ENCODE measurements at places on chromosomes 13 and 19.

- no peak for DNase-seq
Measured at GRCh38 chr19:11534538-11534937, 4.1 kb upstream of the CNN1 start.

DNA sequence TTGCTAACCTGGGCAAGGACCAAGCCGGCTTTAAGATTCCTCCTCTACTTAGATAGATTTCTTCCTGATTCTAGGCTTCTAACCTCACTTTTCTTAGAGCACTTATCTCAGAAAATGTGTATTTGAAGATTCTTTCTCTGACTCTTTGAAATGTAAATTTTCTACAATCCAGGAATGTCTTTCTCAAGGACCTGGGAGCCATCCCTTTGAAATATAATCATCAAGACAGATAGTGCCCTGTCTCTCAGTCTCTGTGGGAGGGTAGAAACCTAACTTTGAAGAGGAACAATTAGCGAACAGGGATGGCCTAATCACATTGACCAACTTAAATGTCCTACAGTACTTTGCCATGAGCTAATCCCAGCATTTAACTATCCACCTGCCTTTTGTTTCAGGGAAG is 1646.0 kb downstream of the PCDH9 start:
- no peak for DNase-seq

GRCh38 chr13:72782717-72783116 is 784 bp downstream of the PIBF1 start:
- no peak for DNase-seq

- DNase-seq = no peak
Measured at GRCh38 chr19:14433554-14434501, 722 bp downstream of the PKN1 start.

- DNase-seq = no peak
Measured at GRCh38 chr13:20392530-20392929, 133.1 kb downstream of the CRYL1 start.

GRCh38 chr13:33874871-33875270 is 56.9 kb downstream of the RFC3 start:
- DNase-seq = no peak

DNA sequence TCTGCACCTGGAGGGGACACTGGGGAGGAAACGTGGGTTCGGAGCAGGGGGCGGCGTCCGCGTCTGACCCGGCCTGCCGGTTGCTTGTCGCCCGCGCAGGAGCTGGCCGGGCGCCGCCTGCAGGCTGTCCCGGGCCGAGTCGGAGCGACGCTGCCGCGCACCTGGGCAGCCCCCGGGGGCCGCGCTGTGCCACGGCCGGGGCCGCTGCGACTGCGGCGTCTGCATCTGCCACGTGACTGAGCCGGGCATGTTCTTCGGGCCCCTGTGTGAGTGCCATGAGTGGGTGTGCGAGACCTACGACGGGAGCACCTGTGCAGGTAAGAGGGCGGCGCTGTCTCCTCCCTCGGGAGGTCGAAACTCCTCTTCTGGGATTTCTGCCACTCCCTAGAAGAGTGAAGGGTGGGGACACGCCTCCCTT is 1.3 kb downstream of the ITGBL1 start:
- no peak for DNase-seq

Data from activated gamma-delta T cell treated with anti-CD3 and anti-CD28 coated beads, Interleukin-2, amount 50 U/mL, for 16 hours (primary cell).